Activated T-cell treated with anti-CD3 and anti-CD28 coated beads, Interleukin-2, amount 50 U/mL, for 24 hours (primary cell): ENCODE measurements at places on chromosomes 13 and 19.

DNA sequence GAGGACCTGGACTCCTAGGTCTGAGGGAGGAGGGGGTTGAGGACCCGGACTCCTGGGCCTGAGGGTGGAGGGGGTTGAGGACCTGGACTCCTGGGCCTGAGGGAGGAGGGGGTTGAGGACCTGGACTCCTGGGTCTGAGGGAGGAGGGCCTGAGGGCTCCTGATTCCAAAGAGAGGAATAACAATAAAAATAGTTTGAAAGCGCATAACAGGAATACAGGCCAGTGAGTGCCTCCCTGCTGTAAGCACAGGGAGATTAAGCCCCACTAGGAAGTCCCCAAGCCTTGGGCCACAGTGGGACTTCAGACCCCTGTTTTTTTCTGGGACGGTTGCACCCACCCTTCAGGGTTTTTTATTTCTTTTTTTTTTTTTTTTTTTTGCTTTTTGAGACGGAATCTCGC lies 1.2 kb upstream of the SBK2 start:
- no peak for DNase-seq

DNA sequence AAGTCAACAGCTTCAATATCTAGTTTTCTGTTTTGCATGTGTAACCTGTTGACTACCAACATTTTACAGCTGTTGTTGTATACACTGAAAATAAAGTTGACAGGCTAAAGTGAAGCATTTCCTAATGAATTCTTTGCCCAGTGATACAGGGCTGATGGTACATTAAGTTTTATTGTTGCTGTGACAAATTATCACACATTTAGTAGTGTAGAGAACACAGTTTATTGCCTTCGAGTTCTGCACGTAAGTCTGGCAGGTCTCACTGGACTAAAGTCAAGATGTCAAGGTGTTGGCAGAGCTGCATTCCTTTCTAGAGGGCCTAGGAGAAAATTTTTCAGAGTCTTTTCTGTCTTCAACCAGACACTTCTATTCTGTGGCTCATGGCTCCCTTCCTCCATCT lies 184.2 kb downstream of the SLITRK6 start:
- DNase-seq, result no peak

- no peak for DNase-seq
Observed at GRCh38 chr13:30763786-30764413, 28.6 kb downstream of the ALOX5AP start.

DNA sequence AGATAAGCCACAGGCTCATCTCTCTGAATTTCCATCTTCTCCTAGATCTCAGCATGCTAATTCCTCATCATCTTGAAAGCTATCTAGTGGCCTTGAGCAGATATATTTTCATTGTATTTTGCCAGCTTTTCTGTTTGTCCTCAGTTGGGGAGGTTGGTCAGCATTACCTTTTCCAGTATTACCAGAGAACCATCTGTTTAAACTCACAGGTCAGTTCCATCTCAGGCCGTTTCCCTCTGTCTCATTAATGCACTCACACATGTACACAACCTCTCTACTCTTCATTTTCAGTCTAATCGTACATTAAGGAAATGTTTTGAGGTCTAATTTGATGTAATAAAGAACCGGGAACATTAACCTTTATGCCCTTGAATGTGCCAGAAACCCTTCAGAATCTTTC lies 29.7 kb downstream of the USPL1 start:
- DNase-seq, result no peak

DNA sequence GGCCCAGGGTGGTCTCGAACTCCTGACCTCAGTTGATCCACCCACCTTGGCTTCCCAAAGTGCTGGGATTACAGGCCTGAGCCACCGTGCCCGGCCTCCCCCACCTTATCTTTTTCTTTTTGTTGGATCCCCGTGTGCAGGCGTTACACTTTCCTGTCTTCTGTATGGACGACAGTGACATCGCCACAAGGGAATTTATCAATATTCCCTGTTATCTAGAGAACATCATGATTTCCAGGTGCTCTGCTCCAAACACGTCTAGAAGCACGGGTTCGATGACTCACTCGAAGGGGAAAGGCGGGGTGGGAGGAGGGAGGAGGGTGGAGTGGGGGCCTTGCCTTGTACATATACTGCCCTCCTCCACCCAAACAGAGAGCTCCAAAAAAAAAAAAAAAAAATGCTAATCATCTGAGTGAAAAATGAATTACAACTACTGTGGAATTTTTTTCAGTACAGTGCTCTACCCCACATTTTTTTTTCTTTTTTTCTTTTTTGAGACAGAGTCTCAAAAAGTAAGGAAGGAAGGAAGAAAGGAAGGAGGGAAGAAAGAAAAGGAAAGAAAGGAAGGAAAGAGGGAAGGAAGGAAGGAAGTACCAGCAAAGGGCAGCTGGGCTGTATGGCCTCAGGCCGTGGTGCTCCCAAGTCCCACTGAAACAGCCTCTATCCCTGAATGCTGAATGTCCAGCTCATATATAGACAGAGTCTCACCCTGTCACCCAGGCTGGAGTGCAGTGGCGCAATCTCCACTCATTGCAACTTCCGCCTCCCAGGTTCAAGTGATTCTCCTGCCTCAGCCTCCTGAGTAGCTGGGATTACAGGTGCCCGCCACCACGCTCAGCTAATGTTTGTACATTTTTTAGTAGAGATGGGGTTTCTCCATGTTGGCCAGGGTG lies 36.8 kb downstream of the INSR start:
- no peak for DNase-seq

- no peak for DNase-seq
Observed at GRCh38 chr19:1087813-1088415, 7.3 kb downstream of the POLR2E start.

- no peak for DNase-seq
Observed at GRCh38 chr13:112978561-112979405, 9.8 kb downstream of the MCF2L start.

- DNase-seq, result no peak
Observed at GRCh38 chr19:16226184-16226591, 28.5 kb downstream of the AP1M1 start.

- DNase-seq, result no peak
Observed at GRCh38 chr13:46526740-46527139, 26.2 kb upstream of the LRCH1 start.

DNA sequence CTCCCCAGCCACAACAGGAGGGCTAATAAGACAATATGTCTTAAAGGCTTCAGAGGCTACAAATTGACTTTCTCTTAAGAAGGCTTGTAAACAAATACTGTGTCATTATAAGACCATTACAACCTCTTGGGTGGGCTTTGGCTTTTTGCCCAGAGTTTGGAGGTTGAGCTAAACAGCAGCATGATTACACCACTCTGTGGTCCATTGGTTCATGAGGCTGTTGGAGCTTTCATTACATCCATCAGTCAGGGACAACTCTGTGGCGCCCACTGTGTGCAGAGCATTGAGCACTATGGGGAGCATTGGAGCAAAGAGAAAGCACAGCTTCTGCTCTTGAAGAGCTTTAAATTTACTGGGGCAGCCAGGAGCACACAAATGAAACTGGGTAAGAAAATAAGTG lies 75.9 kb downstream of the TNFSF11 start:
- DNase-seq, result no peak

DNA sequence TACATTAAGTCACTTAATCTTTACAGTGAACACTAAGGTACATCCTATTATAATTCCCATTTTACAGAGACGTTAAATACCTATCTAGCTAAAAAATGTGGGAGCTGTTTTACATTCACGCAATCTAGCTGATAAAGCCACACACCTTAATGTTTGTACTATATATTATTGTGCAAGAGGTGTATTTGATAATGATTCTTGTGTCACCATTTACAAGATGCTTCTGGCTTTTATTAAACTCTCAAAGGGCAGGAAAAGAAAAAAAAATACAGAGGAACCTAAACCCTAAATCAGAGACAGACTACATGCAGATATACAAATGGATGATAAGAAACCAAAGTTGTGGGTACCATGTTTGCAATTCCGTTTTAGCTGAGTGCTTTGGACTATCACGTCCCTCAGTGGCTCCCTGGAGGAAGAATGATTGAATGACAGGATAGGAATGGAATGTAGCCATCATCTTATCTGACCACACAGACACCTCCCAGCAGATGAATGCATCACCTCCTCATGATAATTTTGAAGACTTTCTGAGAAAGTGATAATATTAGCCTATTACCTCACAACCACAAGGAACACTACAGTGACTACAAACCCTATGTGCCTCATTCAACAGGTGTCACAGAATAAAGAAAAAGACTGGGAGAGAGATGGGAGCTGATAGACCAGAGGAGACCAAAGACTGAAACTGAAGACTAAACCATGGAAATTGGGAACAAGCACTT lies 230.5 kb upstream of the SERP2 start:
- no peak for DNase-seq

DNA sequence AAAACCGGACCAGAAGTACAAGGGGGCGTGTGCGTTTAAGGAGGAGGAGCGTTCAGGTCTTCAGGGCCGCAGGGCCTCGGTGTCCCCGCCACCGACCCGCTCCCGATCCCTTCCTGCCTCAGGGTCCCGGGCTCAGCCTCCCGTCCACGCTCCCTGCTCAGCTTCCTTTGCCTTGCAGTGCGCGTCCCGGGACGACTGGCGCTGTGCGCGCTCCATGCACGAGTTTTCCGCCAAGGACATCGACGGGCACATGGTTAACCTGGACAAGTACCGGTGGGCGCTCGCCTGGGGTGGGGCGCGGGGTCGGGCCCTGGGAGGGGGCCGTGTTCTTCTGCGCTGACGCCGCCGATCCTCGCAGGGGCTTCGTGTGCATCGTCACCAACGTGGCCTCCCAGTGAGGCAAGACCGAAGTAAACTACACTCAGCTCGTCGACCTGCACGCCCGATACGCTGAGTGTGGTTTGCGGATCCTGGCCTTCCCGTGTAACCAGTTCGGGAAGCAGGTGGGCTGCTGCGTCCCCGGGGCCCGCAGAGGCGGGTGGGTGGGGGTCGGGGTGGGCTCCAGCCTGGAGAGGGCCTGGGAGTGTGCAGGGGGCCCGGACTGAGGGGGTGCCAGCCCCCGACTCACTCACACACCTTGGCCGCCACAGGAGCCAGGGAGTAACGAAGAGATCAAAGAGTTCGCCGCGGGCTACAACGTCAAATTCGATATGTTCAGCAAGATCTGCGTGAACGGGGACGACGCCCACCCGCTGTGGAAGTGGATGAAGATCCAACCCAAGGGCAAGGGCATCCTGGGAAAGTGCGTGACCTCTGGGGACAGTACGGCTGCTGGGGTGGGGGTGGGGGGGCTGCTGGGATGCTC lies 1.4 kb downstream of the GPX4 start:
- DNase-seq, result no peak

GRCh38 chr19:52948025-52948770 lies 14.5 kb downstream of the ZNF816 start:
- no peak for DNase-seq

- DNase-seq, result peak; percentile 49
Observed at GRCh38 chr13:112893570-112894422, 75.2 kb upstream of the MCF2L start.

GRCh38 chr13:77477299-77477848 lies 58.1 kb upstream of the SCEL start:
- no peak for DNase-seq
